Caki2 (cell line): ENCODE measurements at places on chromosomes 1 and 21.
A peak's percentile ranks its signal among the peaks of the same experiment; 100 is the strongest.

- no peak for DNase-seq
These were observed 4.4 kb upstream of the CAPN2 start for GRCh38 chr1:223708001-223708359.

DNA sequence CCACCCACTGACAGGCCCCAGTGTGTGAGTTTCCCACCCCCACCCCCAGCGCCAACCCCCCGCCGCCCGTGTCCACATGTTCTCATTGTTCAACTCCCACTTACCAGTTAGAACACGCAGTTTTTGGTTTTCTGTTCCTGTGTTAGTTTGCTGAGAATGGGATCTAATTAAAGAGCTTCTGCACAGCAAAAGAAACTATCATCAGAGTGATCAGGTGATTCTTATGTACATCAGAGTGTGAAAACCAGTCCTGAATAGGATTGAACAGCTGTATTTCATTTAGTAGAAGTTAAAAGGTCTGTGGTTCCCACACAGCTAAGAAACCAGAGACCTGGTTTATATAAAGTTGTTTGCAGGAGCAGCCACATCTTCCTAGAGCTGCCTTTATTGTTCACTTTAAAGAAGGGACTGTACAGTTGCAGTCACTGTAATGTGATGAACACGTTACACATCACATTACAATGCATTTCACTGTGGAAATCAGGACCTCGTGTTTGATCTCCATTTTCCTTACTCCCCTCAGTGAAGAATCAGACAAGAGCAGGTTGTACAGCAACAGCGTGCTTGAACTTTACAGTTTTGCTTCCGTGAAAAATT is 1.2 kb downstream of the GBP6 start:
- DNase-seq: no peak

DNA sequence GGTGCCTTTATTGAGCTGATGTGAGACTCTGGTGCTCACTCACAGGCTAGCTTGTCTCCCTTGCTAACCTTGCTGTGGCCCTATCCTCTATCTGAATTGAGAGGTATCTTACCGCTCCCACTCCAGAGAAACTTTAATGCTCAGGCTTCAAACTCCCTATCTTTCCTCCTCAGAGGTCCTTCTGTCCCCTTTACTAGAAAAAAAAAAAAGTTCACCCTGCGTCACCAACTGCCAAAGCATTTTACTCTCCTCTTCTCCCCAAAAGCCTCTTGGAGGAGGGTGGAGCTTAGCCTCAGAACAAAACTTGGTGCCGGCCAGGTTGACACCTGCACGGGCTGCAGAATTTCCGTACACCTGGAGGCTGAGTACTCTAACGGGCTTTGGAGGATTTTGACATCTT is 55.1 kb downstream of the ATP2B4 start:
- DNase-seq: no peak

DNA sequence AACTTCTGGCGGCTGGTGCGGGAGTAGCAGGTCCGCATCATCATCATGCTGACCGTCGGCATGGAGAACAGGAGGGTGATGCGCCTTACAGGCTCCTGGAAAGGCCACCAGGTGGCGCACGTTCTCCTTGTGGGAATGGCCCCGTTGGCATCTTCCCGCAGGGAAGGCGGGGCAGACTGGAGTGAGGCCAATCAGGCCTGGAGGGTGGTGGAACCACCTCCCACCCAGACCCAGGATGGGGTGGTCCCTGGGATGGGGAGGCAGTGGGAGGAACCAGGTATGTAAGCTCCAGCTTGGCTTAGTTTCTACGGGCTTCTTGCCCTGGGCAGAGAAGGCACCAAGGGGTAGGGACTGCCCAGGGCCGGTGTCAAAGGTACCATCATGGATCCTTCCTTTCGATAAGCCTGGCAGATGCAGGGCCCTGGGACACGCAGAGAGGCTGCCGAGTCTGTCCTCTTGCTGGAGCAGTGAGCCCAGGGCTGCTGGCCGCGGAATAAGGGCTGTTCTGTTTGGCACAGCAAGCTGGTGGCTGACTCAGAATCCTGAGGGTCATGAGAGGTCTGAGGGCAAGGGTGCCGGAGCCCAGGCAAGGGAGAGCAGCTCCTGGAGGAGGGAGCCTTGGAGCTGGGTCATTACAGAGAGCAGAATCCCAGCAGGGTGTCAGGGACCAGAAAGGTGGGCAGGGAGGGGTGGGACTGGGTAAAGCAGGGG is 8.7 kb upstream of the LGR6 start:
- peak; percentile 88 for DNase-seq

GRCh38 chr1:87684713-87685205 is 356.1 kb downstream of the LMO4 start:
- DNase-seq: no peak

- DNase-seq: peak; percentile 66
These were observed 62.0 kb upstream of the RASAL2 start for GRCh38 chr1:178031856-178032320.
